ENCODE measurements at places on chromosomes 1 and 21.

- DNase-seq: no peak
These were observed 11.3 kb upstream of the MFSD2A start for GRCh38 chr1:39943471-39944290.

- no peak for DNase-seq
These were observed 25.2 kb downstream of the NHLH2 start for GRCh38 chr1:115815694-115816093.

- DNase-seq: no peak
These were observed 81.3 kb upstream of the RGS4 start for GRCh38 chr1:162987866-162988265.

GRCh38 chr1:164515711-164516331 is 43.2 kb upstream of the PBX1 start:
- DNase-seq: no peak

DNA sequence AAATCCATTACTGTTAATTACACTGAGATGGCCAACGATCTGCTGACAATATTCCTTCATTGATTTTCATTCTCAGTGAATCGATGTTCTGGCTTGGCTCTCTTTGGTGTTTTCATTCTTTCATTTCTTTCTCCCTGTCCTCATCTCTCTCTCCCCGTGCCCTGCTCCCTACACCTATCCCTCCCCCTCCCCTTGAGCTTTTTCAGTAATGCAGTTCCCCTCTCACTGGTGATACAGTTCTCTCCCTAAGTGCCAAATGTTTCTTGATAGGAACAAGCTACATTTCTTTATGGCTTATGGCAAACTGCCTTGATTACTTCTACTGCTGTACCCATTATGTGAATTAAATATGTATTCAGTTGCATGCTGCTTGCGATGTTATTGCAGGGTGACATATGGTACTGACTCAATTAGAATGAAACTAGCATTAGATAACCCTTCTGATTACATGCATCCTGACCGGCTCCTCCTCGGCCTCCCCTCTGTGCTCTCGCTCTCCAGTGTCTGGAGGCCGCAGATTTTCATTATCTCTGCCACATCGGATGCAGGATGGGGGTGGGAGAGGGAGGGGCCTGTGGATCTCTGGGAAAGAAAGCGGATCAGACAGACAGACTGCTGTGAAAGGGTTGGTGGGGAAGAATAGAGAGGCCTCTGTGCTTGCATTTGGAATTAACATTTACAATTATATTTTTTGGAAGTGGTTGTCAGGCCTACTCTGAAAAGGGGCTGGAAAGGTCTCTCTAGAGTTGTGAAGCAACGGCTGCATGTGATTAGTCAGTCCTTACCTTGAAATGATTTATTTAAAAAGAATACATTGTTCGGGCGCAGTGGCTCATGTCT is 130.9 kb downstream of the PBX1 start:
- no peak for DNase-seq

DNA sequence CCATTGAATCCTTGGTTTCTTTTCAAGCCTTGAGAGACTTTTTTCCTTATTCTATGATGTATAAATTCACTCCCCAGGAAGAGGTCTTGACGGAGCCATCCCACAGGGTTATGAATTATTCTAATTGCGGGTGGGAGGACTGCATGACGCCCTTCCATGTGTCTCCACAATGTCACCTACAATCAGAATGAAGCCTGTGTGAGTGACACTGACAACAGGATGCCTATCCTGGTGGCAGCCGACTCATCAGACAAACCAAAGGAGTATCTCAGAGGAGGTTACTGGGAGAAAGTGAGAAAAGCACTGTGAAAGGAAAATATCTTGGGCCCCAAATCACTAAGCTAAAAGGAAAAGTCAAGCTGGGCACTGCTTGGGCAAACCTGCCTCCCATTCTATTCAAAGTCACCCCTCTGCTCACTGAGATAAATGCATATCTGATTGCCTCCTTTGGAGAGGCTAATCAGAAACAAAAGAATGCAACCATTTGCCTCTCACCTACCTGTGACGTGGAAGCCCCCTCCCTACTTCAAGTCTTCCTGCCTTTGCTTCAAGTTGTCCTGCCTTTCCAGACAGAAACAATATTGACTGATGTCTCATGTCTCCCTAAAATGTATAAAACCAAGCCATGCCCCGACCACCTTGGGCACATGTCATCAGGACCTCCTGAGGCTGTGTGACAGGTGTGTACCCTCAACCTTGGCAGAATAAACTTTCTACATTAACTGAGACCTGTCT is 98.4 kb downstream of the SMYD2 start:
- DNase-seq: no peak

- DNase-seq: no peak
These were observed 235.2 kb downstream of the TRABD2B start for GRCh38 chr1:47761974-47762373.

DNA sequence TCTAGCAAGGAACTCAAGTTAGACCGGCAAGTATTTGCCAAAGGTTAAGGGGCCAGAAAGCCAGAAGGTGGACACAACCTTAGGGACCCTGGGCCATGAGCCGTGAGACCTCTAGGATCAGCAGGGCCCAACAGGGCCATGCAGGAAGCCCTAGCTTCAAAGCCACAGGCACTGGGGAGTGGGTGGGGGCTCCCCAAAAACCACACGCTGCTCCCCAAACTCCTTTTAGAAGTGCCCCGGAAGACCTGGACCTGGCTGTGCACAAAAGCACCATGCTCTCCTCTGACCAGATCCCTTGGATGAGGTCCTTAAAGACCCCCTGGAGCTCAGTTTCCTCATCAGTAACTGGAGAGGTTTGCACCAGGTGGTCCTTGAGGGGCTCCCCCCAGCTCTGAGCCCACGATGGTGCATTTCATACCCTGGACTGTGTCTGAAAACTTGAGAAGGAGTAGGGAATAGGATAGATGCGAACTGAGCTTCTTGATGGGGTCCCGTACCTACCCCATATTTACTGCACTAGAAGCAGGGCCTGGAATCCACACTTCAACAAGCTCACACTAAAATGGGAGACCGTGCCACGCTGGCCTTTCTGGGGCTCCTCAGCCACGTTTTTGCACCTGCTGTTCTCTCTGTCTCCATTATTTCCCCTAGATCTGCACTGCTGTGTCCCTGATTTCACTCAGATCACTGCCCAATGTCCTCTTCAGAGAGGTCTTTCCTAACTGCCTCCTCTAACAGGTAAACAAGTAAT is 40.6 kb upstream of the LBR start:
- DNase-seq: no peak

GRCh38 chr1:206812471-206812870 is 40.2 kb upstream of the IL10 start:
- DNase-seq: no peak

GRCh38 chr1:110309767-110310166 is 29.4 kb upstream of the RBM15 start:
- DNase-seq: no peak

- no peak for DNase-seq
These were observed 43.2 kb downstream of the SLC44A3 start for GRCh38 chr1:94863297-94863911.

DNA sequence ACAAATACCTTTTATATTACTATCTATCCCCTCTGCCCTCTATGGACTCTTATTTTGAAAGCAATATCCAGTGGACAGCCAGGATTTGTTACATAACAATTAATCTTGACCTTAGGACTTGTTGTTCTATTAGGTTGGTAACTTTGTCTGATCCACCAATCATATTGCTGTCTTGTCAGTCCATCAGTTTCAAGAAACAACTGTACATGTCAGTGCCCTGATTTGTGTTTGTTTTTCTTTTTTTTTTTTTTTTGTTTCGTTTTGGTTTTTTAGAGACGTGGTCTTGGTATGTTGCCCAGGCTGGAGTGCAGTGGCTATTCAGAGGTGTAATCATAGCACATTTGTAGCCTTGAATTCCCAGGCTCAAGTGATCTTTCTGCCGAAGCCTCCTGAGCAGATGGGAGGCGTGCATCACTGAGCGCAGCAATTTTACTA is 1.5 kb upstream of the SCP2 start:
- no peak for DNase-seq

DNA sequence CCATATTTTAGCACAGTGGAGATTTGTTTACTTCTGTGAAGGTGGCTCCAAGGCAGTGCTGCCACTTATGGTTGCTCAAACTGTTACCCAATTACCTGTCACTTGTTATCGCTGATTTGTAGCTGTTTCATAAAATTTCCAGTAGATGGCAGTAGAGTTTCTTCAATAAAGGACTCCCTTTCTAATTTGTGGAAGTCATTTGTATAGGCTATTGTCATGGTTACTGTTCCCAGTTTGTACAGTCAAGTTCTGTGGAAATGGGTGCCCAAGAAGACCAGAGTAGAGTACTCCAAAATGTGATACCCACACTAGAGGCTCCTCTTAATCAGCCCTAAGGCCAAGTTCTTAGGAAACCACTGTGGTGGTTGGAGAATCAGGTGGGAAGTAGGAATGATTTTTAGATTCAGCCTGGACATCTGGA is 186.1 kb downstream of the CLEC20A start:
- no peak for DNase-seq

GRCh38 chr21:33069243-33069642 is 698 bp upstream of the OLIG1 start:
- DNase-seq: no peak

DNA sequence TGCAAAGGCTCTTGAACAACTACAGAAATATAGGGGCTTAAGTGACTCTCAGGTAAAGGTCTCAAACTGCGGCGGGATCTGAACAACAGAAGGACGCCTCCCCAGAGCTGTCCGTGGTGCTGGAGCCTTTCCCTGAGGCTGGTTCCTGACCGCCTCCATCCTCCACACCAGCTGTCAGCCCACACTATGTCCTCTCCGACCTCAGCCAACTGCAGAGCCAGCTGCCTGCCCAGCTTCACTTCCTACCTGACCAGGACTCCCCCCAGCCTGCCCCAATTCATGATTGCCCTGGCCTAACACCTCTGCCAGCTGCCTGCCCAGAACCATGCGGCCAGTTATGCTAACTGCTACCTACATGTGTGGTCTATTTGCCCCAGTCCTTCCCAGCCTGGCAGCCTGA is 63.6 kb upstream of the ZC3H12A start:
- no peak for DNase-seq

- DNase-seq: no peak
These were observed 214.0 kb upstream of the C1orf87 start for GRCh38 chr1:60287536-60287935.

DNA sequence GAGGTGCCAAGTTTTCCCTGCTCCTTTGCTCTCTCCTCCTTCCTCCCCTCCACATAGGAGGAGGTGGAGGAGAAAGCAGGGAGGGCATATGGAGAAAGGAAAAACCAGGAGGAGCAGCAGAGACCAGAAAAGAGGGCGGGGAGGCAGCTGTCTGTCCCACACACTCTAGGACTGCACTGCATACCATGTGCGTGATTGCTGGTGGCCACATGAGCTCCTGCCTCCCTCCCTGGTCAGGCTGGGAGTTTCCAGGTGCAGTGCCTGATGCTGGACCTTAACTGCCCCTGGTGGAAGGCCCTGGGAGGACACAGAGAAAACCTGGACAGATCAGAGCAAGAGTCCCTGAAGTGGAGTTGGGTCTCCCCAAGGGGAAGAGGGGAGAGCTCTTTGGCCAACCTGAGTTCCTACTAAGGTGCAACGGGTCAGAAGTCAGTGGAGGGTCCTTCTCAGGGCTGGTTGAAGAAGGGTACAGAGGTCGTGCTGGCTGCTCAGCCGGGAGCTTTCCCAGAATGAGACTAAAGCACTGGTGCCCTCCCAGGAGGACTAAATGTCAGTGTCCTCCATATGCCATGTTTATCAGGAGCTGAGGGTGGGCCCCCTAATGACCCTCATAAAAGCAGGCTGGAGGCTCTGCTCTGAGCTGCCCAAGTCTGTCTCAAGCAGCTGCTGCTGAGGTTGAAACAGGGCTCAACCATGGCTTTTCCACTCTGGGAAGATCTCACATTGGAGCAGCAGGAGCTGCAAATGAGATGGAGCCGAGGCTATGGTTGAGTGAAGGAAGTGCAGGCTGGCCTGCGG is 3.5 kb upstream of the LGR6 start:
- DNase-seq: no peak

DNA sequence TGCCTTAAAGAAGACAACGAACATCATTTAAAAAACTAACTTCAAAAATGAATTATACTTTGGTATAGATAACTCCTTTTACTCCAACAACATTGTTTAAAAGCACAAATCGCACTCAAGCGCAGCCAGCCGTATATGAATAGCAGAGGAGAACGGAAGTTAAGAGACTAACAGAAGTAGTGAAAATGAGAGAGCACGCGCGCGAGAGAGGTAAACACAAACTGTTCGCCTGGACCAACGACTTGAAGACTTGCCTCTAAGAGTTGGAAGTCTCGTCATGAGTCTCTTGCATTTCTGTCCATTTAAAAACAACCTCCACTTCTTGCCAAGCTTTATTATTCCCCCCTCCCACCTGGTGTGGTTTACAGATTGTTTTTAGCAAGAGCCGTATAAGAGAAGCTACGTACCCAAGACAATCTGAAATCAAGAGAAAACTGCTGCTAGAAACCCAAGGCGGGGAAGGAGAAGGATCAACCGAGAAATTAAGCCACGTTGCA is 479 bp downstream of the SELENOF start:
- no peak for DNase-seq

- no peak for DNase-seq
These were observed 142.4 kb upstream of the TMEM51 start for GRCh38 chr1:15011160-15011559.

GRCh38 chr1:87333692-87334347 is 5.1 kb downstream of the LMO4 start:
- no peak for DNase-seq

DNA sequence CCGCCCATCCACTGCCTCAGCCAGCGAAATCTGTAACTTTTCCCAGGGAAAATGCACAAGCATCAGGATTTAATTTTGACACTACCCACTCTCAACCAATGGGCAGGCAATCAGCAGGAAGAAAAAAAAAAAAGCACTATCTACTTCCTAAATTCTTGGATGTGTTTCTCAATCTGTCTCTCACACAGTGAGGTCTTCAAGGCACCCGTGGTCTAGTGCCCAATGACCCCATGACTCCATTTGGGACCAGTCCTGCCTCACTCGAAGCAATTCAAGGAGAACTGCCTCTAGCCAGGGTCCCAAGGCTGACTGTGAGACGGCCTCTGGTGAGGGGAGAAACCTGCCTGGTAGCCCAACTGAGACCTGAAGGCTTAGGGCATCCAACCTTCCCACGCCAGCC is 35.9 kb downstream of the CSF1 start:
- no peak for DNase-seq

DNA sequence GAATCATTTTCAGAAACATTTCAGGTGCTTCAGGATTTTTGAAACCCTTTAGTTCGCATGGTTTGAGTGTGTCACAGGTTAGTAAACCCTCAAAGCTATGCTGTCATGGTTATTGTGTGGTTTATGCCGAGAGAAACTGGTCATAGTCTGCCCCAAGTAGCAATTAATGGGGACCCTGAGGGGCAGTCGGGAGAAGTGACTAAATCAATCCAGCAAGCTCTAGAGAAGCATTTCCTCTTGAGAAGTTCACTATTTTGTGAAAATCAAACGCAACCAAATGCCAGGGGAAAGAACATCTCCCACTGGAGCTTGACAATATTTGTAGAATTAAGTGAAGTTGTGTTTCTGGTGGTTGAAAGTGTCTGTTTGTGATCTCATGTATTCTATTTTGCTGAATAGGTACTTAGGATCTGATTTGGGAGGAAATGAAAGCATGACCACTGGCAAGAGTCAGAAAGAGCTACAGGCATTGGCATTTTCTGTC is 63.0 kb upstream of the BACH1 start:
- DNase-seq: no peak
